ENCODE measurements at places on chromosomes 6 and 20. TPM values are rescaled to one million over a fixed set of nuclear protein-coding genes. Genes with fewer than 3 reads are reported as not detected.

DNA sequence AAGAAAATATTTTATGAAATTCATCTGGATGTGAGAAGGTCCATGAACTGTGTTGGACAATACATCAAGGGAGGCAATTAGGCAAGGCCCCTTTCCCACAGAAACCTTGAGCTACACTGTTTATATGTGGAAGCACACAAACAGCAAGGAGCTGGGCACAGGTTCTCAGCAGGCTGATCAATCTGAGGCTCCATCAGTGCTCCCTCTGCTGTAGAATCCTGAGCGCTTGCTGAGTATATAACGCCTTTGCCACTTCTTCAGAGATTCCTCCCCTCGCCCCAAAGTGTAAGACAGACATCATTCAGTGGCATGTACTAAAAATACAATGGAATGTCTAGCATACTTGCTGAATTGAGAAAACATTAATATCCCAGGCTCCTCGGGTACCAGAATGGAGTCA is 146.9 kb downstream of the PRKN start:
- no peak for DNase-seq

GRCh38 chr20:3557237-3557785 is 86.5 kb downstream of the ATRN start:
- DNase-seq: no peak

- DNase-seq: no peak
Measured at GRCh38 chr6:71567562-71567961, 279.0 kb downstream of the OGFRL1 start.

Gene KHDRBS2
- not detected for total RNA-seq

DNA sequence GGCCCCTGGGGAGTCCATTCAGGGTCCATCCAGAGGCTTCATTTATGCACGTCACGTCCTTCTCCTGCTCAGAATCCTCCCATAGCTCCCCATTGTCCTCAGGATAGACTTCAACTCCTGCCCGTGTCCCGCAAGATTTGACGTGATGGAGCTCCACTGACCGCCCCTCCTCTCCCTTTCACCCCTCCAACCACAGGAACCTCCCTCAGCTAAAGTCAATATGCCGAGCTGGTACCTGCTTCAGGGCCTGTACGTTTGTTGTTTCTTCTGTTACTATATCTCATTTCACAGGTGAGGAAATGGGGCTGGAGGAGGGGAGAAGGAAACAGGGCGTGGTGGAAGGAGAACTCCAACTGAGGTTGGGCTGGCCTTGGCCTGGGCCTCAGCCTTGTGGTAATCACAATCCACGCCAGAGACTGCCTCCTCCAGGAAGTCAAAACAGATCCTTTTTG is 38.6 kb downstream of the CEBPB start:
- no peak for DNase-seq

- peak; percentile 59 for DNase-seq
Measured at GRCh38 chr6:116251568-116252384, 2.1 kb downstream of the TSPYL4 start.

GRCh38 chr6:82567621-82568020 is 204.0 kb downstream of the TPBG start:
- DNase-seq: no peak

DNA sequence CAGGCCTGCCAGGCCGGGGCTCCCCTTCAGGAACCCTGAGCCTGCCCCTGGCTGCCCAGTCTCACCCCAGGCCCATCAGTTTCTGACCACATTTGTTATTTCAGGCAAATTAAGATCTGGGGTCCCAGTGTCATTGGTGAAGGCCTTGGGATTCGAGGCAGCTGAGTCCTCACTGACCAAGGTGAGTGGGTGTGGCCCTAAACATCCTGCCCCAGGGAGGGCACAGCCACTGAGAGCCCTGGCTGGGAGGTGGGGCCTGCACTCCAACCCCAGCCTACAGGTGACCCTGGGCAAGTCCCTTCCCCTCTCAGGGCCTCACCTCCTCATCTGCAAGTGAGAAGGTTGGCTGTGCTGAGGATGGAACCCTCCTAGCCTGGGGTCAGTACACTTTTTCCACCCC is 23.8 kb downstream of the BPIFB1 start:
- no peak for DNase-seq

All from M059J (cell line).